ENCODE measurements at places on chromosomes 13 and 19.

- DNase-seq = peak; percentile 79
Measured at GRCh38 chr13:31846182-31846938, 107.0 kb downstream of the RXFP2 start.

DNA sequence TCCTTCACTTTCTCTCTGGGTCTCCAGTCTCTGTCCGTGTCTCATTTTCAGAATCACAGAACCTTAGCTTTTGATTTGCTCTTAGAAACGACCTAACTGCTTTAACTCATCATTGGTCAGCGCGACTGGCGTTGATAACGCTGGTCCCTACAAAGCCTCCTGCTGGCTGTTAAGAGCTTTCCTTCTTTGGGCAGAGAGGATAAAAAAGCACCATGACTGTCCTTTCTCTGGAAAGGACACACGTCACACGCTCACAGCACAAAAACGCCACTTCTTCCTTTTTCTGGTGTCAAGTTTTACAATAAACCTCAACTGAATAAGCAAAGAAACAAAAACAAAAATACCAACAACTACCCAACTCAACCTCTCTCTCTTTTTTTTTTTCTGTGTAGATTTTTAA lies 1.7 kb upstream of the KLK12 start:
- no peak for DNase-seq

GRCh38 chr19:29944390-29945012 lies 2.5 kb downstream of the URI1 start:
- DNase-seq = no peak

GRCh38 chr19:18203408-18203862 lies 407 bp downstream of the RAB3A start:
- DNase-seq = no peak

DNA sequence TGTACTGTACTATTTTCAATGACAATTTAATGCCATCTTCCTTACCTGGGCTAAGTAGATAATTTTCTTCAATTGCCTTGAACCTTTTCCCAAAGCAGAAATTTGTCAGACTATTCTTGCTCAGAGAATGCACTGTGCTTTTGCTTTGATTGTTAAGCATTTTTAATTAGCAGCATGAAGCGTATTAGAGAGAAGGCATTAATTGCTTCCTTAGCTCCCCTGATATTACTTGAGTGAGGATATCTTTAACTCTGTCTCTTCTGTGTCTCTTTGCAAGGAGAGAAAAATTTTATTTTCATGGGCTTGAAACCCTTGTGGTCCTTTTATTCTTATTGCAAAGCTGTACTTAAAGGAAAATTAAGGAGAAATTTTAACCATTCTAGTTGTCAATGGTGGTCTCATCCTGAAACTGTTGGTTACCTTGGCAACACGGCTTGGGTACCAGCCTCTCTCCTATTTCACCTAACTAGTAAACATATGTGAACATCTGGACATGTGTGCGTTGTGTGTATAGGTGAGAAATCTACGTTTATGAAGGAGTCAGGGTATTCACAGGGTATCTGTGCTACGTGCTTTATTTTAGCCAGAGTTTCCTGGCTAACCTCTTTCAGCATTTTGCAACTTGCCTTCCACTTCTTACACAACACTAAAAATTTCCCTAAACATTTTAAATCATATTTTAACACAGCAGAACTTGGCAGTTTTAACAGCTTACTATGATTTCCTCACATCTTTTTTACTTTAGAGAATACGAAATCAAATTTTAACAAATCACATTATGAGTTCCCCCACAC lies 225.5 kb downstream of the KLF5 start:
- no peak for DNase-seq

DNA sequence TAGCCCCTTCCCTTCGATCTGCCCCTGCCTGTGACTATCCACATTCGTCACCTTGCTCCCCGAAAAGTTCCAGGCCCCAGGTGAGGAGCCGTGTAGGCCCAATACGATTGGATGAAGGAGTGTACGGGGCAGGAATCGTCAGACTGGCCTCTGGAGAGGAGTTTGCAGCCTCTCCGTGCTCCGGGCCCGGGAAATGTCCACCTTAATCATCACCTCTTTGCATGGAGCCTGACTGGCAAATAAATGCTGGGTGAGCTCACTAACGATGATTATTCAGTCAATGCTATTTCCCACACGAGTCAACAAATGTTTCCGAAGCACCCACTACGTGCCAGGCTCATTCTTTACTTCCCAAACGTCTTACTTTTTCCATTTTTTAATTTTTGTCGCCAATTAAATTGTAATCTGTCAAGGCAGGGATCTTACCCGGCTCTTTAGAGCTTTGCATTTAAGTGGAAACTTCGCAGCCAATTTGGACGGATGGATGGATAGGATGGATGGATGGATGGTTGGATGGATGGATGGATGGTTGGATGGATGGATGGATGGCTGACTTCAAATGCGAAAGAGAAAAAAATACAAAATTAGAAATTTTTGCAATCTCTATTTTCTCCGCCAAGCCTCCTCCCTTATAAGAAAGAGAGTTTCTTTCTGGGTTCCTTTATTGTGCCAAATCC lies 45.8 kb downstream of the TGDS start:
- DNase-seq = no peak

DNA sequence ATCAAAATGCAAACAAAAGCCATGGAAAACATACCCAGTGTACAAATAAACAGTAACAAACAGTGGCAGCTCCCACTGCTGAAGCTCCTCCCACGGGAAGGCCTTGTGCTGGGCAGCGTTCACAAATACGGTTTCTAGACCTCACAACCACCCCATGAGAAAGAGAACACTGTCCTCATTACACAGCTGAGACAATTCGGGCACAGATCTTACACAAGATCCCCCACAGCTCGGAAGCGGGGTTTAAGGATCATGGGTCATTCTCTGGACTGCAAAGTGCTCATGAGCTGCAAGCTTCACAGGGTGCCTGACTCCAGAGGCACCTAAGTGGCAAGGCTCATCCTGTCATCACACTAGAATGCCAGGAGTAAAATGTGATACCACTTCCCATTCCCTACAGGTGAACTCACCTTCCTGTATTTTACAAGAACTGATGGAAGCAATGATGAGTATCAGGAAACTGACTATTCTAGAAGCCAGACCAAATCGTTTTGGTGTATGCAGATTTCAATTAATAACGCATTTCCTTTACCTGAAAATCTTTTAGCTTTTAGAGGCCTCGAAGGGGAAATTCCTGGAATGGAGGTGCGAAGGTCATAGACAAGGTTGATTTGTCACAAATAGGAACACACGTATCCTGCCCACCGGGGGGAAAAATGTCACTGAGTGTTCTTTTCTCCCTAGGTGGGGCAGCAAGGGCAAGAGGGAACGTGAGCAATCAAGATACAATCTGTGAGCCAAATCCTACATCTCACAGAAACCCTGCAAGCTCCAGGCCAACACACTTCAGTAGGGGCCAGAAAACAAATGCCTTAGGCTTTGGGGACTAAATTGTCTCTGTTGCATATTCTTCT lies 41.2 kb downstream of the STK24 start:
- DNase-seq = no peak

- DNase-seq = no peak
Measured at GRCh38 chr19:4010808-4011110, 3.2 kb downstream of the PIAS4 start.

- DNase-seq = no peak
Measured at GRCh38 chr13:40228496-40228895, 437.9 kb downstream of the FOXO1 start.

DNA sequence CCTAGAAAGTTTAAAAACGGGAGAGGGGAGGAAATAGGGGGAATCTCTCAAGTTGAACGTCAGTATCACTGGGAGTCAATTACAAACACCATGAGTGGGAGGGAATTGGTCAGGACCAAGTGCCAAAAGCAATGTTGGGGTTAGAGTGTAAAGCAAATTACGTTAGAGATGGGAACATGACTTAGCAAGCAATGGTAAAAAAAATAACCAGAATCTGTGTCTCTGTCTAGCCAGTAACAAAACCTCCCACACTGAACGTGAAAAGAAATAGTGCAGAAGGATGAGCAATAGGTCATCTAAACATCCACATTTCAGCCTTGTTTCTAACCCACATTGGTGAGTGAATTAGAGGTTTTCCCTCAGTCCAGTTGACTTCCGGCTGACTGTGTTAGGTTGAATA lies 242.2 kb downstream of the COG6 start:
- no peak for DNase-seq

- DNase-seq = no peak
Measured at GRCh38 chr13:42874221-42874620, 92.8 kb downstream of the FAM216B start.

DNA sequence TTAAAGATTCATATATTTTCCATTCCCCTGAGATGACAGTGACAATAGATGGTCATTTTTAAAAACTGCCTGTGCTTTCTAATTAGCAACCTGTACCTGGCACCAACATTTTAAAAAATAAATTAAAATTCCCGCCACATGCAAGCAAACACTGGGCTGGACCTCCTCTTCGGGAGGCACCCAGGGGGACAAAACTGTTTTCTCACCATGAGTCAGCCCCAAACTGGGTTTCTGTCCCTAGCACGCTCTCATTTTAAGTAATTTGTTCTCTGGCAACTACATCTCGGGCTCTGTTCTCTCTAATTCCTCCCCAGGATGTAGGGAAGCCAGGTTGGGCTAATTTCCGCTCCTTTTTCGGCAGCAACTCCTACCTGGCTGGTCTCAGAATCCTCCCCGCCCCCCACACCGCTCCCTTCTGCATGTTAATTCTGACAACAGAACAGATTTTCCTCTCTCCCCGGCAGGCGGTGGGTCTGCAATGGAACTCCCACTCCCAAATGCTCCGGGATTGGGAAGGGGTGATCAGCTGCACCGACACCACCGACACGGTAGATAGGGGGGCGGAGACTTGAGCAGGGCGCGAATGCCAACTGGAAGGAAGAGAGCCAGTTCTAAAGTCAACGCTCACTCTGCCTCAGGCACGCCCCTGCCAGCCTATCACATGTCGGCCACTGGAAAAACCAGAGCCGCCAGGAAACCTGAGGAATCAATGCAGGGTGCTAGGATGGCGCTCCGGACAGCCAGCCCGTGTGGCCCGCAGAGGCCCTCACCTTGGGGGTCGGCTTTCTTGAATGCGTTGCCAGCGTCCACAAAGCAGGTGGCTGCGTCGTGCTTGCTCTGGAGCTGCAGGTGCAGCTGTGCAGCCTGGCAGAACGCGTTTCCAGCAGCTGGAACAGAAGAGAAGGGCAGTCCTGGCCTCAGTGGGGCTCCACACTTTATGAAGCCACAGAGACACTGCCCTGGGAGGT lies 14.7 kb downstream of the NAPA start:
- DNase-seq = no peak

GRCh38 chr13:94362411-94362909 lies 117.0 kb downstream of the DCT start:
- peak; percentile 72 for DNase-seq

GRCh38 chr13:91399189-91400062 lies 1.0 kb downstream of the GPC5 start:
- peak; percentile 23 for DNase-seq

- DNase-seq = no peak
Measured at GRCh38 chr13:63024458-63024857, 1608.8 kb upstream of the PCDH20 start.

All from activated T-cell treated with anti-CD3 and anti-CD28 coated beads, Interleukin-2, amount 50 U/mL, for 48 hours (primary cell).